B cell (primary cell): ENCODE measurements at places on chromosomes 6 and 20. TPM values are rescaled to one million over a fixed set of nuclear protein-coding genes. Genes with fewer than 3 reads are reported as not detected.

Gene CGA
- not detected in 2 replicates for total RNA-seq

Gene EIF6
- total RNA-seq: 74.0 and 81.2 TPM in 2 replicates

Gene RGS17
- total RNA-seq: not detected in 2 replicates

Gene WFDC2
- 1.0 TPM in 1 of 2 replicates, not detected in the other for total RNA-seq

Gene GSTA3
- total RNA-seq: not detected in 2 replicates

Gene HAO1
- total RNA-seq: not detected in 2 replicates

Gene CENPW
- 0.81 and 1.3 TPM in 2 replicates for total RNA-seq

Gene NKX2-4
- total RNA-seq: not detected in 2 replicates

Gene APCDD1L
- not detected in 2 replicates for total RNA-seq

Gene RAET1G
- total RNA-seq: not detected in 2 replicates

Gene CPNE5
- total RNA-seq: 49.8 and 51.4 TPM in 2 replicates

Gene PNPLA1
- 0.12 and 0.32 TPM in 2 replicates for total RNA-seq

Gene ADTRP
- 1.2 and 1.5 TPM in 2 replicates for total RNA-seq

Gene COX4I2
- total RNA-seq: not detected in 2 replicates

GRCh38 chr6:107822176-107823046 lies 1.7 kb downstream of the SCML4 start:
- H3K4me1 ChIP-seq: peaks cover 51% of the 10 kb centered on the region
- H3K27ac ChIP-seq: peak overlapping the region; percentile 92
- DNase-seq: peak; percentile 74
- H3K36me3 ChIP-seq: peaks cover 5% of the 10 kb centered on the region

DNA sequence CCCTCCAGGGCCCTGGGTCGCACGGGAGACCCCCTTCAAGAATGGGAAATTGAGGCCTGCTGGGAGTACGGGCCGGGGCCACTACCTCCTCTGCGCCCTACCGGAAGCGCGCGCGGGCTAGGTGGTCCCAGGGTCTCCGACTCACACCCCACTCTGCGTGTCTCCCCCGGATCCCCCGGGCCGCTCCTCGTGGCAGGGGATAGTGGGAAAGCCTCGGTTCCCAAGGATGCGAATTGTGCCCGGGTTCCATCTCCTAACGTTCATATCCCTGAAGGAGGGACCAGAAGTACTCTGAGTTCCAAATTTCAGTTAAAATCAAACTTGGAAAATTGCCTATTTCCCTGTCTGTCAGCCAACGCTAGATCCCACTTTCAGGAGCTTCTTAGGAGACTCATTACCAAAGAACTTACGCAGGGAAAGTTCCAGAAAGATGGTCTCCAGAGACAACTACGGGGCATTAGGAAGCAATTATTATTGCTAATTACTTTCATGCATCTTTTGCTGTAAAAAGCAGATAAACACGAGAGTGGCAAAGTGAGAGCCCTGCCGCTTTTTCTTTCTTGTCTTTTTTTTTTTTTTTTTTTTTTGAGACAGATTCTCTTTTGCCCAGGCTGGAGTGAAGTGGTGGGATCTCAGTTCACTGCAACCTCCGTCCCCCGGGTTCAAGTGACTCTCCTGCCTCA lies 858 bp downstream of the FAM83D start:
- peak overlapping the region; percentile 69 for H3K4me3 ChIP-seq
- H3K4me1 ChIP-seq: peaks cover 6% of the 10 kb centered on the region
- peak overlapping the region; percentile 49 for H3K27ac ChIP-seq
- no peak for DNase-seq
- H3K27me3 ChIP-seq: no peaks in the 10 kb centered on the region

- peaks cover 39% of the 10 kb centered on the region for H3K36me3 ChIP-seq
- H3K27ac ChIP-seq: no peak overlapping the region
- no peak for DNase-seq
- no peaks in the 10 kb centered on the region for H3K27me3 ChIP-seq
- no peak overlapping the region for H3K4me3 ChIP-seq
- peaks cover 10% of the 10 kb centered on the region for H3K4me1 ChIP-seq
These were observed 20.0 kb downstream of the ZNF341 start for GRCh38 chr20:33751775-33752174.

- DNase-seq: no peak
- H3K27ac ChIP-seq: no peak overlapping the region
- H3K4me3 ChIP-seq: no peak overlapping the region
- H3K4me1 ChIP-seq: peaks cover 45% of the 10 kb centered on the region
- no peaks in the 10 kb centered on the region for H3K27me3 ChIP-seq
These were observed 3.3 kb downstream of the HSP90AB1 start for GRCh38 chr6:44250067-44250717.

DNA sequence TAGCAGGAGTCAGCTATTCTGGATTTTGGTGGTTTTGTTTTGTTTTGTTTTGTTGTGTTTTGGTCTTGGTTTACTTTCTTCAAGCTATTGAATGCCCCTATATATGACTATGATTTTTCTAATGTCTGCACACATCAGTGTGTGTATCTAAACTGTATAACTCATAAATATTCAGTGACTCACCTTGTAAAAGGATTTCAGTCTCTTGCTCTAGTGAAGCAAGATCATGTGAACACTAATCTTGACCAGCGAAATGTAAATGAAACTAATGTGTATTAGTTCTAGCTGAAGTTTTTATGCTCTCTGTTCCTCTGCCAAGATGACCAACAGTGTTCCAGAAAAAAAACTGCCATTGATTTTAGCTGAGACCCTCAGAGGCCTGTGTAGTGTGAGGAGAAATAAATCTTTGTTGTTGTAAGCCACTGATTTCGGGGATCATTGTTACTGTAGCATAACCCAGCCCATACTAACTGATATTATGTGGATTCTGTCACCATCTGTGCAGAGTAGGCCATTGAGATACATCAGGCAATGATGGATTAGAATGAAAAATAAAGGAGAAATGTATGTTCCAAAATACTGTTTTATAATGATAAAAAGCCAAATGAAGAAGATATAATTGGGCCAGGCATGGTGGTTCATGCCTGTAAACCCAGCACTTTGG lies 11.5 kb upstream of the BTBD9 start:
- no peak overlapping the region for H3K4me3 ChIP-seq
- no peaks in the 10 kb centered on the region for H3K36me3 ChIP-seq
- no peak for DNase-seq
- H3K4me1 ChIP-seq: no peaks in the 10 kb centered on the region
- no peaks in the 10 kb centered on the region for H3K27me3 ChIP-seq

GRCh38 chr6:33120001-33120400 lies 44.2 kb downstream of the HLA-DPB1 start:
- H3K27me3 ChIP-seq: no peaks in the 10 kb centered on the region
- DNase-seq: no peak
- no peak overlapping the region for H3K27ac ChIP-seq
- H3K4me1 ChIP-seq: peaks cover 29% of the 10 kb centered on the region
- H3K4me3 ChIP-seq: no peak overlapping the region
- H3K36me3 ChIP-seq: no peaks in the 10 kb centered on the region

GRCh38 chr20:49608752-49609670 lies 41.1 kb upstream of the PTGIS start:
- H3K4me1 ChIP-seq: peaks cover 14% of the 10 kb centered on the region
- H3K36me3 ChIP-seq: no peaks in the 10 kb centered on the region
- H3K27me3 ChIP-seq: peaks cover 35% of the 10 kb centered on the region
- no peak overlapping the region for H3K27ac ChIP-seq
- peak; percentile 83 for DNase-seq
- H3K4me3 ChIP-seq: no peak overlapping the region

GRCh38 chr6:36339146-36339545 lies 2.5 kb upstream of the BNIP5 start:
- no peak overlapping the region for H3K4me3 ChIP-seq
- H3K36me3 ChIP-seq: no peaks in the 10 kb centered on the region
- no peak for DNase-seq
- H3K27ac ChIP-seq: no peak overlapping the region

DNA sequence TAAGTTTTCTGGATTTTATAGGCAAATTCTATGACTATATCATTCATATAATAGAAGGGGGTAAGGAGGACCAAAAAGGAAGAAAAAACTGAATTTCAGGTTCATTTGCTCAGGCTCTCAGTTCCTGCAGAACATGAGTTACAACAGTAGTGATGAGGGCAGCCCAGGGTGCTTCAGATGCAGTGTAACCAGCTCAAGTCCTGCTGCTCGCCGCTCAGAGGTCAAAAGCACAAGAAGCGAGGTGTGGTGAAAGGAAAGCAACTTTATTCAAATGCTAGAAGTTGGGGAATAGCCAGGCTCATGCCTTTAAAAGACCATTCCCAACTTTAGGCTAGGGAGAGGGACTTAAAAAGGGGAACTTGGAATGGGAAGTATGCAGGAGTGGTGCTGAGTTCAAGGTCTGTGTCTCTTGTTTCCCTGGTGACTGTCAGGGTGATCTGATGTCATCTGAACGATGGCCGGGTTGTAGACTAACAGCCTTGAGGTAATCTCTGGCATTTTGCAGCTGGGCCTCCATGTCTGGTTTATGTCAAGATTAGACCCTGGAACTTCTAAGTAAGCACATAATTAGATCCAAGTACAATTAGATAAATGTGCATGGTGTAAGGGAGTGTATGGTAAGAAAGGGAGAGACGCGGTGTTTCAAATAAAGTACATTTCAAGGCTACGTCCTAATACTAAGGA lies 14.5 kb upstream of the SEC63 start:
- H3K4me1 ChIP-seq: no peaks in the 10 kb centered on the region
- DNase-seq: no peak
- H3K4me3 ChIP-seq: no peak overlapping the region
- no peaks in the 10 kb centered on the region for H3K36me3 ChIP-seq
- H3K27me3 ChIP-seq: no peaks in the 10 kb centered on the region

- H3K4me3 ChIP-seq: peak overlapping the region; percentile 60
- peak; percentile 76 for DNase-seq
- H3K36me3 ChIP-seq: no peaks in the 10 kb centered on the region
- H3K27me3 ChIP-seq: no peaks in the 10 kb centered on the region
These were observed 81.3 kb upstream of the CCDC28A start for GRCh38 chr6:138692058-138692977.

GRCh38 chr20:23142162-23143050 lies 56.3 kb upstream of the CD93 start:
- H3K27me3 ChIP-seq: no peaks in the 10 kb centered on the region
- no peaks in the 10 kb centered on the region for H3K36me3 ChIP-seq
- H3K4me1 ChIP-seq: peaks cover 7% of the 10 kb centered on the region
- no peak for DNase-seq
- H3K4me3 ChIP-seq: no peak overlapping the region
- H3K27ac ChIP-seq: no peak overlapping the region

DNA sequence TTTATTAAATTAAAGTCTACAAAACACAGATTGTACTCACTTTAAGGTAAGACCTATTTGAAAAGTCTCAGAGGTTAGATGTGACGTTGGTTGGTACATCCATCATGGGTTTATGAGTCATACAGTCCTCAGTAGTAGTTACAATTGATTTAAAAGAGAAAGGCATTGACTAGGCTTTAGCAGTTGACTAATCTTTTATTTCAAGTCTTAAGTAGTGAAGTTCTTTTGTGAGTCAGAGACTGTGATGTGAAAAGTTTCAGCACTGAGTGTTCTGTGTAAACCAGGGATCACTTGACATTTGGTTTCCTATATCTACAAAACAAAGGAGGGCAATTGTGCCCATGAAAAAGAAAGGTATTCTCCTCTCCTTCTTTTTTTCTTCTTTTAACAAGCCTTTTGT lies 221.3 kb downstream of the GRIK2 start:
- H3K4me3 ChIP-seq: no peak overlapping the region
- H3K27me3 ChIP-seq: no peaks in the 10 kb centered on the region
- no peaks in the 10 kb centered on the region for H3K36me3 ChIP-seq
- no peak for DNase-seq

DNA sequence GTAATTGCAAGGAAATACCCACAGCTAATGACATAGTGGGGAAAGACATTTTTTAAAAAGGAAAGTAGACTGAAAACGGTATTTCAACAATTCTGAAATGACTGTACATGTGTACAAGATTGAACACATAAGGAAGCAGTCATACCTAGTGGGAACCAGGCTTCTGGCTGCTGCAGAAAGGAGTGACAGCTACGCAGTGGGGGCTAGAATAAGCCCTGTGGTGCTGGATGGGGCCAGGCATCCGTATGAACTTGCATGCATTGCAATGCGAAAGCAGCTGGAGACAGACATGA lies 54.9 kb upstream of the GPR31 start:
- H3K27me3 ChIP-seq: no peaks in the 10 kb centered on the region
- H3K4me1 ChIP-seq: no peaks in the 10 kb centered on the region
- no peak for DNase-seq
- H3K4me3 ChIP-seq: no peak overlapping the region
- H3K36me3 ChIP-seq: no peaks in the 10 kb centered on the region

- no peaks in the 10 kb centered on the region for H3K27me3 ChIP-seq
- no peak overlapping the region for H3K27ac ChIP-seq
- no peak for DNase-seq
- H3K4me3 ChIP-seq: no peak overlapping the region
- no peaks in the 10 kb centered on the region for H3K4me1 ChIP-seq
- no peaks in the 10 kb centered on the region for H3K36me3 ChIP-seq
These were observed 75.7 kb upstream of the OPRM1 start for GRCh38 chr6:153963352-153963751.

DNA sequence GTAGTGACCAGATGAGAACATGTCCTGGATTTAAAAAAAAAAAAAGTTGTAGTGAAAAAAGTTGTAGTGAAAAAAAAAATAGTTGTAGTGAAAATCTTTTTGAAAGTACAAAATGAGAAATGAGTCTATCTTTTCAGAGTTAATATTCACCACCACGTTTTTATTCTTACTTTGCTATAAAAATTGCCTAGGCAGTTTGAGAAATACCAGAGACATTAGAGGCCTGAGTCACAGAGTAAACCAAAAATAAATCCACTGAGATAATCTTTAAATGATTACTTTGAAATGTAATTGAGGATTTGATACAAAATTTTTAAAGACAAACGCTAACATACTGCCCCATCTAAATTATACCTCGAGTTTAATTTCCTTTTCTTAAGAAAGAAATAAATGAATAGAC lies 101.2 kb upstream of the TIAM2 start:
- H3K27me3 ChIP-seq: no peaks in the 10 kb centered on the region
- no peak overlapping the region for H3K4me3 ChIP-seq
- no peaks in the 10 kb centered on the region for H3K4me1 ChIP-seq
- H3K36me3 ChIP-seq: no peaks in the 10 kb centered on the region
- no peak for DNase-seq
- no peak overlapping the region for H3K27ac ChIP-seq

DNA sequence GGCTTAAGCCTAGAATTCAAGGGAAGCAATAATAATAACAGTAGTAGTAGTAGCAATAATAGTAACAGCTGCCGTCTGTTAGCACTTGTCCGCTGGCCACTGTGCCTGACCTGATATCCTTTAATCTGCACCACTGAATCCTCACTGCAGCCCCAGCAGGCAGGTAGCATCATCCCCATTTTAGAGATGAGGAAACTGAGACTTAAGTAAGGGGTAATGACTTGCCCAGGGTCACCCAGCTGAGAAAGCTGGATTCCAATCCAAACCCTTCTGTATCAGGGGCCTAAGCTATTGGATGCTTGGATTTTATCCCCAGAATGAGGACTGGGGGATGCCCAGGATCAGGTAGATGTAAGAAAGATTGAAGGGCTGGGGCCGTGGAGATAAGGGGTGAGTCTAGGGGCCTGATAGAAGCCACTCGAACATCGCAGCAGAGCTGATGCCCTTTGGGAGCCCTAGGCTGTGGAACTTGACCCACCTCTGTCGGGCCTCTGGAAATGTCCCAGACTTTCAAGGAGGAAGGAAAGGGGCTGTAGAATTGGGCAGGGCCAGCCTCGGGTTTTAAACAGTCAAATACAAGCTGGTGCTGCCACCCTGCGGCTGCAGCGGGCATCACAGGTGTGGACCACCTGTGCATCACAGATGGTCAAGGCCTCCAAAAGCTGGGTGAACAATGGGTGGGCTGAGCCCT lies 102.1 kb upstream of the MYL9 start:
- DNase-seq: peak; percentile 68
- no peaks in the 10 kb centered on the region for H3K36me3 ChIP-seq
